ENCODE measurements at places on chromosomes 6 and 20.

- DNase-seq: no peak
Measured at GRCh38 chr20:58001381-58001780, 227.1 kb downstream of the ANKRD60 start.

GRCh38 chr20:52422574-52423336 lies 231.2 kb upstream of the ZFP64 start:
- no peak for DNase-seq

GRCh38 chr6:5455142-5455541 lies 193.8 kb downstream of the FARS2 start:
- DNase-seq: no peak

GRCh38 chr6:116572162-116572561 lies 858 bp downstream of the RWDD1 start:
- DNase-seq: no peak

GRCh38 chr6:797479-798077 lies 104.6 kb upstream of the EXOC2 start:
- DNase-seq: no peak

- DNase-seq: no peak
Measured at GRCh38 chr20:36274181-36274841, 31.8 kb upstream of the DLGAP4 start.
